ENCODE measurements at places on chromosomes 2 and 18.

- DNase-seq: no peak
Observed at GRCh38 chr2:15983496-15983895, 43.1 kb downstream of the MYCN start.

GRCh38 chr2:231475965-231476364, 11.7 kb upstream of the NCL start:
- no peak for DNase-seq

DNA sequence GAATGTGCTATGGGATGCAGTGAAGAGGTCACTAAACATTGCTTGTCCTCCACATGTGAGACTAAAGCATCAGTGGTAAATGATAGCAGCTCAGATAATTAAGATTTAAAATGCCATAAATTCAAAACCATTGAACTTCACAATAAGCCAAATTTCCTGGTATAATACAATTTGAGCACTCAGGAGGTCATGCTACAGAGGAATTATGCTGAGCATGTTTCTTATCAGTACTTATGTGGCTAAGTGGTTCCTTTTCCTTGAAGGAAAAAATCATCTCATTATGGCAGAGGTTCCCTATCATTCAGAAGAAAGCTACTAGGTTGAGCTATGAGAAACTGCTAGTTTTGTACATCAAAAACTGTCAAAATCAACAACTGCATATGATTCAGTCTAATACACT, 156.6 kb downstream of the AGPS start:
- no peak for DNase-seq

GRCh38 chr18:32544088-32544487, 73.4 kb upstream of the GAREM1 start:
- no peak for DNase-seq

DNA sequence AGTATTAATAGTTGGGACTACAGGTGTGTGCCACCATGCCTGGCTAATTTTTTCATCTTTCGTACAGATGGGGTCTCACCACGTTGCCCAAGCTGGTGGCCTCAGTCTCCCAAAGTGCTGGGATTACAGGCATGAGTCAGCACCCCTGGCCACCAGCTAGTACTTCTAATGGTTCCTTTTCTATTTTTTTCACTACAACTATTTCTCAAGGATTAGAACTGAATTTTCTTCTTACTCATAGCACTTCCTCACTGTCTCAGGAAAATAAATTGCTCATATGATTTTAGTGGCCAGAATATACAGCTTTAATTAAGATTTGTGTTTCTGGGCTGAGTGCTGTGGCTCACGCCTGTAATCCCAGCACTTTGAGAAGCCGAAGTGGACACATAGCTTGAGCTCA, 43.2 kb upstream of the SOS1 start:
- DNase-seq: no peak

GRCh38 chr2:241545106-241545505, 13.4 kb upstream of the BOK start:
- no peak for DNase-seq

DNA sequence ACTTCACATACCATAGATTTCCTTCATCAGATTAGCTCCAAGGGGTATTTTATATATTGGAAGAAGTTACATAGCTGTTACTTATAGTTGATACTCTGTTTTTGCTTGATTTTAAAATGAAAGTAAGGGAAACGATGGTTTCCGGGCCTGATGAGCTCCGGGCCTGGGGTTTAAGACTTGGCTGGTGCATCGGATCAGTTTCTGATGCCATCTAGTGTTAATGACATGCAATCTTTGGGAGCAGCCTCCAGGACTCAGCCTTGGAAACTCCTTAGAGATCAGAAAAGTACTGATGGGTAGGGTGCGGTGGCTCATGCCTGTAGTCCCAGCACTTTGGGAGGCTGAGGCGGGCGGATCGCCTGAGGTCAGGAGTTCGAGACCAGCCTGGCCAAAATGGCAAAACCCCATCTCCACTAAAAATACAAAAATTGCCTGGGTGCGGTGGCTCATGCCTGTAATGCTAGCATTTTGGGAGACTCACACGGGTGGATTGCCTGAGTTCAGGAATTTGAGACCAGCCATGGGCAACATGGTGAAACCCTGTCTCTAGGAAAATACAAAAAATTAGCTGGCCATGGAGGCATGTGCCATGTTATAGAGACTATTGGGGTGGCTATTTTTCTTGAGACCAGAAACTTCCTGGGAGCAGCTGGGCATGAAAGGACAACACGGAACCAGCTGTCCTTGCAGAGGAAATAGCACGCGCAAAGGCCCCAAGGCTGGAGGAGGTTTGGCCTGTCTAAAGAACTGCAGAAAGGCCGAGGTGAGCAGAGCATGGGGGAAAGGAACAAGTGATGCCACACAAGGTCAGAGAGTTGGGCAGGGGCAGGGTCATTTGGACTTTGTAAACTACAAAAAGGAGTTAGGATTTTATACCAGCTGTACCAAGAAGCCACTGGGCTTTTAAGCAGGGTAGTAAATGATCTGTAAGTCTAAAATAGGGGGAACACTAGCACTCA, 46.9 kb upstream of the CNOT11 start:
- no peak for DNase-seq

GRCh38 chr2:237222178-237222577, 136.5 kb downstream of the COPS8 start:
- no peak for DNase-seq

DNA sequence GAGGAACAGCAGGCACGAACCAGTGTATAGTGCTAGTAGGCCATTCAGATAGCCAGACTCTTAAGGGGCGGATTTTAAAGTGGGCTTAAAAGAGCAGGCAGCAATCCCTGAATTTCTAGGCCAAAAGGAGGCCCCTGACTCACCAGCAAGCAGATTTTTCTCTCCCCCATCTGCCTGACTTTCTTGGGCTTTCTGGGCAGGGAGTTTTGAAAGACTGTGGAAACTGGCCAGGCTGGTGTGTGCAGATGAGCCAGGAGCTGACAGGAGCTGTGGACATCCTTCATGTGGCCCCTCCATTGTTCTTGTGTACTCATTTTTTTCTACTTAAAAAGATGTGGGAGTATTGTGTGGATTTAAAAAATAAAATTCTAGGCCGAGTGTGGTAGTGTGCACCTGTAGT, 59.0 kb downstream of the GLI2 start:
- DNase-seq: no peak

GRCh38 chr2:213863541-213863940, 547.3 kb upstream of the VWC2L start:
- DNase-seq: no peak

- no peak for DNase-seq
Observed at GRCh38 chr2:173831312-173832229, 133.6 kb downstream of the SP3 start.
